ENCODE measurements at places on chromosomes 4 and X. TPM values are rescaled to one million over a fixed set of nuclear protein-coding genes. Genes with fewer than 3 reads are reported as not detected.

GRCh38 chrX:145735036-145735435 is 82.6 kb upstream of the SLITRK2 start:
- H3K36me3 ChIP-seq, result no peaks in the 10 kb centered on the region
- no peak overlapping the region for H3K4me3 ChIP-seq
- no peaks in the 10 kb centered on the region for H3K4me1 ChIP-seq
- DNase-seq, result no peak
- no peak overlapping the region for H3K27ac ChIP-seq

The GYG2 gene
- total RNA-seq, result 1.5 TPM

DNA sequence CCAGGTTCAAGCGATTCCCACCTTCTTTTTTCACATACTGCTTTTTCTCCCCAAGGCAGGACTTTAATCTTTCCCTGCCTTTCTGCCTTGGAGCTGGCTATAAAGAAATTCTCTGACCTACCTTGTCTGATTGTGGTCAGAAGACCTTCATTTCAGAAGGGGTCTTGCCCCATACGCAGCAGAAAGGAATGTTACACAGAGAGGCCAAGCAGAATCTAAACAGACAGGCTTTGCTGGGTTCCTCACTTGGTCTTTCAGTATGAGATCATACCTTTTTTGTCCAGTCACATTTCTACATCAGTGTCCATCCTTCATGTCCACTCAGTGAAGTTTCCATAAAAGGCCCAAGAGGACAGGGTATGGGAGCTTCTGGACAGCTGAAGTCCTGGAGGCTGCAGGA is 108.3 kb upstream of the RBPJ start:
- no peak overlapping the region for H3K27ac ChIP-seq
- H3K4me3 ChIP-seq, result no peak overlapping the region
- H3K36me3 ChIP-seq, result no peaks in the 10 kb centered on the region
- no peaks in the 10 kb centered on the region for H3K27me3 ChIP-seq

- DNase-seq, result peak; percentile 71
- peaks cover 13% of the 10 kb centered on the region for H3K4me1 ChIP-seq
- no peaks in the 10 kb centered on the region for H3K36me3 ChIP-seq
- H3K4me3 ChIP-seq, result no peak overlapping the region
- H3K27ac ChIP-seq, result no peak overlapping the region
- peaks cover 88% of the 10 kb centered on the region for H3K27me3 ChIP-seq
Measured at GRCh38 chr4:828641-829271, 2.8 kb upstream of the CPLX1 start.

DNA sequence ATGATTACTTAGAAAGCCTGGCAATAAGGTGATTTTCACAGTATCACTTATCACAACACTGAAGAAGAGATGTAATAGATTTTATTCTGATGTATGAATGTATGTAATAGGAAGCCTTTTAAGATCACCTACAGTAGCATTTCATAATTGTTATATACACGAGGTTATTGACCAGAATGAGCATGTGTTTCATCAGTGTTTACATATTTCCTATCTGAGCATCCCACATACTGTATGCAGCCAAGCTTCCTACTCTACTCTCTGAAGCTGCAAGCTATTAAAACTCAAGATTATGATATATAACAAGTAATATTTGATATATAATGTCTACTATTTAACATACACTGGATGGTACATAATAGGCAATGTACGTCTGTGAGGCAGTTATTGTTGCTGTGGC is 190.9 kb upstream of the S100G start:
- H3K27me3 ChIP-seq, result no peaks in the 10 kb centered on the region
- DNase-seq, result no peak
- no peak overlapping the region for H3K4me3 ChIP-seq
- H3K27ac ChIP-seq, result no peak overlapping the region
- H3K36me3 ChIP-seq, result no peaks in the 10 kb centered on the region
- no peaks in the 10 kb centered on the region for H3K4me1 ChIP-seq

DNA sequence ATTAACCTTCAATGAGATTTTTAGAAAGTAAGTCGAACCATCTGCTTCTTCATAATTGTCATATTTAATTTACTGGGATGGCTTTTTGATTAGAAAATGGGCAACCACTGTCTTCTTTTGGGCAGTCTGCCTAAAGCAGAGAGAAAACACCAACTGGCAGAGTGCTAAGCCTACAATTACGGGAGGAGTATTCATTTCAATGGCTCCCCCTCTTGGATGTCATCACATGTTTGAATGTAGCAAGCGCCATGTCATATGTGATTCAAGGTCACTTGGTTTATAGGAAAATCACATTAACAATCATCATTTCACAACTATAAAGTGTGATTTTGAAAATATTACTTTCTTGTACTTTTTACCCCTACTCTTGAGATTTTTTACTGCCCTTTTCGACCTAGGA is 261.9 kb downstream of the FRMPD4 start:
- no peaks in the 10 kb centered on the region for H3K27me3 ChIP-seq
- DNase-seq, result no peak
- no peaks in the 10 kb centered on the region for H3K36me3 ChIP-seq
- H3K4me3 ChIP-seq, result no peak overlapping the region

DNA sequence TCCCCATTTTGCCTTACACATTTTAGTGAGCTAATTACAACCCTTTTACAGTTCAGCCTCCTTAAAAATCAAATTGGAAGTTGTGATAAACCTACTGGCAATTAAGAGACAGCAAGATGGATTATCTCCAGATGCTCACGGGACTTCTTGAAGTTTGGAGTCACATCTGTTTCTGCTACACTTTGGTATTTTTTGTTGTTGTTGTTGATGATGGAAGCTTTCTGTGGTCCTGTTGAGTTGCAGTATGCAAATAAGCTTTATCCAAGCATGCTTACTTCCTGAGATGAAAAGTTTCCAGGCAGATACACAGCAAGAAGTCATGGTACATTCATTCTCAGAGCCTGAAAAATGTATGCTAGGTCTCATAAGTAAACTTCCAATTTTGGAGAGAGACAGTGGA is 670.0 kb upstream of the AMOT start:
- no peak overlapping the region for H3K27ac ChIP-seq
- no peaks in the 10 kb centered on the region for H3K4me1 ChIP-seq
- DNase-seq, result no peak
- H3K4me3 ChIP-seq, result no peak overlapping the region
- no peaks in the 10 kb centered on the region for H3K27me3 ChIP-seq

The MSANTD1 gene
- total RNA-seq, result 1.1 TPM

DNA sequence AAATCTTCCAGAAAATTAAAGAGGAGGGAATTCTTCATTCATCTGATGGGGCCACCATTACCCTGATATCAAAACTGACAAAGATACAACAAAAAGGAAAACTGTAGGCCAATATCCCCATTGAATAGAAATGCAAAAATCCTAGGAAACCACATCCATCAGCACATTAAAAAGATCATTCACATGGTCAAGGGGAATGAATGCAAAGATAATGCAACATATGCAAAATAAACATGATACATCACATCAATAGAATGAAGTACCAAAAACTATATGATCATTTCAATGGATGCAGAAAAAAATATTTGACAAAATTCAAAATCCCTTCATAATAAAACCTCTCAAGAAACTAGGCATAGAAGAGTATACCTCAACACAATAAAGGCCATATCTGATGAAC is 108.9 kb upstream of the SH3RF1 start:
- no peaks in the 10 kb centered on the region for H3K27me3 ChIP-seq
- H3K36me3 ChIP-seq, result no peaks in the 10 kb centered on the region
- no peak overlapping the region for H3K4me3 ChIP-seq
- DNase-seq, result no peak
- no peak overlapping the region for H3K27ac ChIP-seq
- H3K4me1 ChIP-seq, result no peaks in the 10 kb centered on the region

The ZNF41 gene
- total RNA-seq, result 10.7 TPM

- DNase-seq, result no peak
- no peaks in the 10 kb centered on the region for H3K27me3 ChIP-seq
- no peak overlapping the region for H3K4me3 ChIP-seq
- H3K36me3 ChIP-seq, result peaks cover 31% of the 10 kb centered on the region
- no peaks in the 10 kb centered on the region for H3K4me1 ChIP-seq
- H3K27ac ChIP-seq, result no peak overlapping the region
Measured at GRCh38 chr4:42436928-42437565, 39.8 kb downstream of the SHISA3 start.

GRCh38 chrX:109777749-109778148 is 44.7 kb upstream of the ACSL4 start:
- no peak overlapping the region for H3K4me3 ChIP-seq
- no peaks in the 10 kb centered on the region for H3K27me3 ChIP-seq
- no peak overlapping the region for H3K27ac ChIP-seq

DNA sequence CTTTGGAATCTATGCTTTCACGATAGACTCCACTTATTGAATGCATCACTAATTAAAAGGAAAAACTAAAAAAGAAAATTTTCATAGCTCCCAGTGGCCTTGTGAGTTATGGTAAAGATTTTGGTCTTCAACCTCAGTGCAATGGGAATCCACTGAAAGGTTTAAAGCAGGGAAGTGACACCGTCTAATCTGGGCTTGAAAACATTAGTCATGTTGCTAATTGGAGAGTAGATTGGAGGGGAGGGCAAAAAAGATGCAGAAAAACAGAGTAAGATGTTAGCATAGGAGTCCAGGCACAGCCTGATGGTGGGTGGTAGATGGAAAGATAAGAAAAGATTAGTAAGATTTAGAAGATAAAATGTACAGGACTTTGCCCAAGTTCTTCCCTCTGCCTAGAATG is 633.1 kb upstream of the FTHL17 start:
- no peak for DNase-seq
- no peak overlapping the region for H3K27ac ChIP-seq
- H3K27me3 ChIP-seq, result no peaks in the 10 kb centered on the region
- no peaks in the 10 kb centered on the region for H3K36me3 ChIP-seq
- no peaks in the 10 kb centered on the region for H3K4me1 ChIP-seq

- no peak for DNase-seq
- H3K4me1 ChIP-seq, result peaks cover 8% of the 10 kb centered on the region
- H3K27ac ChIP-seq, result no peak overlapping the region
- H3K36me3 ChIP-seq, result no peaks in the 10 kb centered on the region
Measured at GRCh38 chr4:90542216-90542615, 415.0 kb downstream of the CCSER1 start.

The LANCL3 gene
- 2.7 TPM for total RNA-seq

DNA sequence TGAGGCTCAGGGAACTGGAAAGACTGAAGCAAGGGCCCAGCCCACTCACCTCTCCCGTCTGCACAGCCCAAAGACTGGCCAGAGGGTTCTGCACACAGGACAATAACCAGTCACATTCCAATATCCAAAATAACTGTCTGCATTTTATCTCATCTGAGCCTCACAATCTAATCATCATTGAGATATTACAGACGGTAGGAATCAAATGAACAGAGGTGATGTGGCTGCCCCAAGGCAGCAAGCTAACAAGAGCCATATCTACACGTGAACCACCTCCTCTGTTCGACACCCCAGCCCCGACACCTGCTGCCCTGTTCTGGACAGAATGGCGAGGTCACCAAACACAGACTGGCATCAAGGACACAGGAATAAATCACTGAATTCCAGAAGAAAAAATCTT is 60.5 kb downstream of the AFAP1 start:
- no peak overlapping the region for H3K4me3 ChIP-seq
- no peak overlapping the region for H3K27ac ChIP-seq

- DNase-seq, result no peak
- H3K36me3 ChIP-seq, result no peaks in the 10 kb centered on the region
- no peaks in the 10 kb centered on the region for H3K27me3 ChIP-seq
- H3K4me1 ChIP-seq, result no peaks in the 10 kb centered on the region
Measured at GRCh38 chrX:29542152-29542551, 673.2 kb upstream of the MAGEB2 start.

- H3K4me3 ChIP-seq, result peak overlapping the region; percentile 40
- H3K27me3 ChIP-seq, result no peaks in the 10 kb centered on the region
- no peak overlapping the region for H3K27ac ChIP-seq
- no peak for DNase-seq
- H3K36me3 ChIP-seq, result no peaks in the 10 kb centered on the region
Measured at GRCh38 chrX:85244450-85245211, 840 bp downstream of the ZNF711 start.
